NK-92 treated with Interleukin-12 subunit alpha and Interleukin-12 subunit beta, amount 100 ng/mL, for 24 hours (cell line): ENCODE measurements at places on chromosomes 12 and 14.

DNA sequence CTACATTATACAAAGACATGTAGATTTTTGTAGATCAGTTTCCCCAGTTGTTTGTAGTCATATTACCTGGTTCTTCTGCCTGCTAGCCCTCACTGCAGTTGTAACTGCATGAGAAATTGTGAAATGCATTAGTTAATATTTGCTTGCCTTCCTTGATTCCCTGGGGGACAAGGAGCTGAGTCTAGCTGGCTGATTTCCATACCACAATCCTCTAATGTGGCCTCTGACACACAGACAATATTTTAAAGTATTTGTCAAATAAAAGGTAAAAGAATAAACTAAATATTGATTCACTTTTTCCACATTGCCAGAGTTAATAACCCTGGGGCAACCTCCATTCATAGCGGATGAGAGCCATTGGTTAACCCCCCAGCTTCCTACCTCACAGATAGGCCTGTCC lies 128.8 kb upstream of the TMEM132C start:
- no peak for DNase-seq

- no peak for DNase-seq
Measured at GRCh38 chr12:11461433-11461832, 66.1 kb upstream of the PRB2 start.

DNA sequence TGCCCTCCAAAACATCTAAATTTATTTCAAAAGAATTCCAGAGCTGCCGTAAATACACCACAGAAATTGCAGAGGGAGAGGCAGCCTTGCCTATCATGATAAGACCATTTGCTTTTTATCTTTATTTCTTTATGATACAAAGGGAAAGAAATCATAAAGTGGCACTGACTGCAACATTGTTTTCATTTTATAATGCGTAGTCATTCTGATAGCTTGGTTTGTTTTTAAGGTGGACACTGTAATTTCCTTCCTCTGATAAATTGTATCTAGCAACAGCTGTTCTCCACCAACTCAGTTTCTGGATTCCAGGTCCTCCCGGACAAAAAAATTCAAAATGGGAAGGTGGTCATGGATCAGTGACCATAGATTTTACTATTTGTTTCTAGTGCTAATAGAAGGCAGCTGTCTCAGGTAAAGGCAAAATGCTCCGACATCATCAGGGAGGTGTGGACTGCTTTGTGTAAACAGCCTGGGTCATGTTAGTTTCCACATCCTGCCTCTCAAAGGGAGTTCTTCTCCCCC lies 623 bp upstream of the TSPAN8 start:
- no peak for DNase-seq

GRCh38 chr14:77516126-77516525 lies 17.5 kb upstream of the ISM2 start:
- no peak for DNase-seq

- peak; percentile 14 for DNase-seq
Measured at GRCh38 chr12:991350-992333, 619 bp downstream of the ERC1 start.
